Kasumi-1 (cell line): ENCODE measurements at places on chromosomes 6 and 20.

DNA sequence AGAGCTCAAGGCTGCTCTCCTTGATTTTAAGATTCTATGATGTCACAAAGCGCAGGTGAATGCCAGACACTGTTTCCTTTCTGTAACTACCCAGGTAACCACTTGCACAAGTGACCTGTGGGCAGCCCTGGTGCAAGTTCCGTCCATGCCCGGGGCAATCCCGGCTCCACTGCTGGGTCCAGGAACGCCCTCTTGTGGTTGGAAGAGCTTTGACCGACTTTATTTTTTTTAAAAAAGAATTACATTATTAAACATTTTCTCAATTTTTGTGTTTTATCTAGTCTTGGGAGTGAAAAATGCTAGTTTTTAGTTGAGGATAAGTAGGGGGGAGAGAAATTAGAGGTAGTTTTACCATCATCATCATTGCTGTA lies 695.2 kb downstream of the QKI start:
- DNase-seq = peak; percentile 28

DNA sequence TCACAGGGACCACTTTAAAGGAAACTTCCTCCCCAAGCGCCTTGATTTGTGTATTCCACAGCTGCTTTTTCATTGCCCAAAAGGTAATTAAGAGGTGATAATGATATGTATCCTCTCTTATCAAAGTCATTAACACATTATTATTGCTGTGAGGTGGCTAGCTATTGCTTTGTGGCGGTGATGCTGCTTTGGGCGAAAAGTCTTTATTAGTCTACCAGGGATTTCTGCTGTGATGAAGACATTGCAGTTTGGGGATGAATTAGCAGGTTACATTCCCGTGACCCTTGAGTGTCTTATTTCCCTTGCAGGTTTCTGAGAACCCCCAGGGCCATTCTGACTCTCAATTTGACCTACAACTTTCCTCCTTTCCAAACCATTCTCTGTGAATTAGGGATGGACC lies 143.4 kb upstream of the SOX4 start:
- DNase-seq = no peak

DNA sequence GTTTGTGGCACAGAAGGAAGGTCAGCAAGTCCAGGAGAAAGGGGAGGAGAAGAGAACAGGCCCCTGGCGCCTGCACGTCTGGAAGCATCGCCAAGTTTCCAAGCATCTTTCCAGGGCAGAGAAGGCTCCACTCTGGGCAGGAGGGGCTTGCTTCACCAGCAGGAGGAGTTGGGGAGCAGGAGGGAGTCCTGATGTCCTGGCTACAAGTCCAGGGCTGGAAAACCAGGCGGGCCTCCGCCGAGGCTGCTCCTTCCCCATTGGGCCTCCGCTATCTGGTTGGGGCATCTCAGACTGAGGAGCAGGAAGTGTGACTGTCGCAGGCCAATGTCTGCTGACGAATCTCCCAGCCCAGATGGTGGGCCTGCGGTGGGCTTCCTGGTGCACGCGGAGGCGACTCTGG lies 421.9 kb downstream of the PREX1 start:
- DNase-seq = no peak

- no peak for DNase-seq
These were observed 50.5 kb downstream of the SAMD5 start for GRCh38 chr6:147559006-147559405.

DNA sequence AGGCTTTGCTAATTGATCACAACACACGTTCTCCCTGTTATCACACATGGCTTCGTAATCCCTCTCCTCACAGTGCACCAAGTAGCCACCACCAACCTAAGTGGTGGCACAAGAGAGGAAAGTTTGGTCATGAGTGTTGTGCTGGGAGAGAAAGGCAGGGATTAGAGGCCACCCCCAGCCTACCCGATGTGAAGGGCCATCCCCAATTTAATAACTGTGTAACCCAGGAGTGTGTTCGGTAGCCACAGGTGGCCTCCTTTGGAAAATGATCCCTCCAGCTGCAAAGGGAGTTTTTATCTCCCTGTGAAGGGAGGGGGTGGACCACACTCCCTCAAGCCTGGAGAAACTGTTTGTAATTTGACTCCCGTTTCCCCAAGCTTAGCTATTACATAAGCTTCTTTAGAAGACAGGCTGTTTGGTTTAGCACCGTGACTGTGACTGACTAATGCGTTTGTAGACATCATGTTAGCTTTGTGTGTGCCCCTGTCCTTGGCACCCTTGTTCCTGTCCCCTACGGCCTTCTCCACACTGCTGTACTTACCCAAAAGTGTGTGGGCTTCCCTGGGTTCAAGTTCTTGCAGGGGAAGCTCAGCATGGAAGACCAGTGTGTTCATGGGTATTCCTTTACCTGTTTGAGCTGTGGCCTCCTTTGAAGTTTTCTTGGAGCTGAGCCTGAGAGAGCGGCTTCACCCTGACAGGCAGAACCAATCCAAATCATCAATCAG lies 20.6 kb downstream of the PPP1R16B start:
- peak; percentile 68 for DNase-seq

DNA sequence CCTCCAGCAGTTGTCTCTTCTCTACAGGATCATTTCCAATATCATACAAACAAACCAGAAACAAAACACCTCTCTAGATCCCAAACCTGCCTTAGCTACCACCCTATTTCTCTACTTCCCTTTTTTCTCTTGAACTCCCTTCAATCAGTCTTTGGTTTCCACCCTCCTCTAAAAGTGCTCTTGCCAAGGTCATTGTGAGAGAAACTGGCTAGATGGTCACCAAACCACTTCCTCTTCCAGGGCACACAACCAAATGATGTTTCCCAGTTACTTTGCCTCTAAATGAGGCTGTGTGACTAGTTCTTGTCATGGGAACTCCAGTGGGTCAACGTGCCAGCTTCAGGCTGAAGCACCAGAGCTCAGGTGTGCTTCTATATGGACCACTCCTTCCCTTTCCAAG lies 85.8 kb upstream of the ARMC2 start:
- peak; percentile 76 for DNase-seq

- no peak for DNase-seq
These were observed 153.3 kb downstream of the QRSL1 start for GRCh38 chr6:106782536-106783285.

- no peak for DNase-seq
These were observed 13.1 kb upstream of the HLA-G start for GRCh38 chr6:29814379-29815117.
